Fibroblast of skin of left quadriceps (primary cell): ENCODE measurements at places on chromosomes 16 and 17.
A peak's percentile ranks its signal among the peaks of the same experiment; 100 is the strongest.

GRCh38 chr17:42248351-42249179, 27.6 kb downstream of the STAT5B start:
- DNase-seq, result peak; percentile 42

DNA sequence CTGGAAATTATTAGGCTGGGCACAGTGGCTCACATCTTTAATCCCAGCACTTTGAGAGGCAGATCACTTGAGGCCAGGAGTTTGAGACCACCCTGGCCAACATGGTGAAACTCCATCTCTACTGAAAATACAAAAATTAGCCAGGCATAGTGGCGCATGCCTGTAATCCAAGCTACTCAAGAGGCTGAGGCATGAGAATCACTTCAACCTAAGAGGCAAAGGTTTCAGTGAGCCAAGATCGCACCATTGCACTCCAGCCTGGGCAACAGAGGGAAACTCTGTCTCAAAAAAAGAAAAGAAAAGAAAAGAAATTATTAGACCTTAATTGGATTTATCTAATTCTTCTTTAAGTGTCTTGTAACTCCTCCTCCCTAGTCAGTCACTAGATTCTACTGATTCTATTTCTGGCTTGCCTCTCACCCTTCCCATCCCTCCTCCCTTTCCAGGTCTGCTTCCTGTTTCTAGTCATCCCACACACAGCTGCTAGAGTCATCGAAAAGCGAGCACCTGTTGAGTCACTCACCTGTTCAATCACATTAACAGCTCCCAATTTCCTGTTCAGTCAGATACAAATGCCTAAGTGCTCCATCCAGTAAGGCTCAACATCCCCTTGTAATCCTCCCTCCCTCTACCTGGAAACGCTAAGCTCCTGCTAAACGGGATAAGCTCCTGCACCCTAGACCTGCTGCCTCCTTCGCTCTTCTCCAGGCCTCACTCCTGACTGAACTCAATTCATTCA, 34.6 kb downstream of the ERN1 start:
- no peak for DNase-seq

DNA sequence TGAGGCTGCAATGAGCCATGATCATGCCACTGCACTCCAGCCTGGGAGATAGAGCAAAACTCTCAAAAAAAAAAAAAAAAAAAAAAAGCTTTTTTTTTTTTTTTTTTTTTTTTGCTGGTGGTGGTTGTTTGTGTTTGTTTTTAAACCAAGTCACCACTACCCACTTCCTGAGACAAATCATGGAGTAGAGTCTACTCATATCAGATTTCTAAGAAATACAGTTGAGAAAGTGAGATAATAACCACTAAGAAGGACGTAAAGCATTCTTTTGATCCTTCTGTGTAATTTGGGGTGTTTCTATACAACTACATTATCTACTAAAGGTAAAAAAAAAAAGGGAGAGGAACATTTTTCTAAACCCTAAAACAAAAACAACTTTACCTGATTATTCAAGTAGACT, 38.0 kb downstream of the AXIN2 start:
- DNase-seq, result no peak

- DNase-seq, result no peak
Measured at GRCh38 chr17:64073771-64074703, 53.6 kb upstream of the ICAM2 start.

- DNase-seq, result no peak
Measured at GRCh38 chr16:14635395-14636165, 2.8 kb downstream of the BFAR start.
